Hematopoietic multipotent progenitor cell treated with erythropoietin and hydrocortisone succinate and interleukin-3 and kit ligand, for 6 days (in vitro differentiated cells): ENCODE measurements at places on chromosomes 1 and 21.
A peak's percentile ranks its signal among the peaks of the same experiment; 100 is the strongest.

- DNase-seq = peak; percentile 79
Observed at GRCh38 chr1:7070389-7071029, 285.3 kb downstream of the CAMTA1 start.

DNA sequence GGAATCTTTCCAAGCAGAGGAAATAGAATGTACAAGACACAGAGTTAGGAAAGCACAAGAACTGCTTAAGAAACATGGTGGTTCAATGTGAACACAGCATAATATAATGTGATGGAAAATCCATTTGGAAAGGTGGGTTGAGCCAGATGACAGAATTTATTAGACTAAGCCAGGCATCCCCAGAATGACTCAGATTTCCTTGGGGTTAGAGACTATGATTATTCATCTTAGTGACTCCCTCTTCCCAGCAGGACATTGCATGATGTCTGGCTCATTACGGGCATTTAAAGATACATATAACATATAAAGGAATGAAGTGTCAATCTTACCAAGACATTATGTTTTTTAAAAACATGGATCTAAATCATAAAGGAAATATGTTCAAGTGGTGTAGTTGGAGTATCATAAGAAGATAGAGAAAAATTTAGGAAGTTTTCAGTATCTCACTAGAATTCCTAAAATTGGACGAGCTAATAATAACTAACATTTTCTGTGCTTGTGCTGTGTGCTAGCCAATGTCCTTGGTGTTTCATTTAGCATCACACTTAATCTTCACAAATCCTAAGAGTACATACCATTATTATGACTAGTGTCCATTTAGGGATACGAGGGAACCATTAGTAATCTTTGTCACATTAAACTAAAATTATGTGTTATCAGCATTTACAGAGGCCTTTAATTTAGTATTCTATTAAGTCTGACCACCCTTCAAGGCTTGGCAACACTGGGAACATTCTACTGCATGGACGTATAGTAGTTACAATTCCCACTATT, 41.0 kb upstream of the ST6GALNAC5 start:
- DNase-seq = no peak

DNA sequence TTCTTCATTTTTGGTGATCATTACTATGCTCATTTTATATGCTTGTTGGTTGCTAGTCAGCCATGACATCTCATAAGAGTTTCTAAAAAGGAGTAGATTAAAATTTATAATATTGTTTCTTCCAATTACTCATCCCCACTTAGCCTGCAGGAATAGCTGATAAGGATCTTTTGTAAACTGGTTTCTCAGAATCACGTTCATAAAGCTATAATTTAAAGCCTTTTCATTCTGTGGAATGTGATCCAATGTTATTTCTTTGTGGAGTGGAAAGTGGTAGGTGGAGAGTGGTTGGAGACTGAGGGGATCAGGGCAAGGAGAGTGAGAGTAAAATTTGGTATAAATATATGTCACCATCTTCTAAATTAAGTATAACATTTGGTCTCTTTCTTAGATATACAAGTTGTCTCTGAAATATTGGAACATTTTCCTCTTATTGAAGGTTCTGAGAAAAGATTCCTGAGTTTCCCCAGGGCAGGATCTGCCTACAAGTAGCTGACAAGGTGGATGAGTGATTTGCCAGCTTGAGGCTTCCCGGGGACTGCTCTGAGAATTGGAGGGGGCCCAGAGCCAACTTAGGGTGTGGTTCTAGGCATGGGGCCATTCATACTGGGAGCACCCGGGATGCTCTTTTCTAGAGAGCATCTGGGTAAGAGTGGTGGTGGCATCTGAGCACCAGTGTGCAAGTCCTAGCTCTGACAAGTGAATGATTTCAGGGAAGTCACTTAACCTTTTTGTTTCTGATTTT, 116.4 kb downstream of the TBX19 start:
- DNase-seq = no peak

DNA sequence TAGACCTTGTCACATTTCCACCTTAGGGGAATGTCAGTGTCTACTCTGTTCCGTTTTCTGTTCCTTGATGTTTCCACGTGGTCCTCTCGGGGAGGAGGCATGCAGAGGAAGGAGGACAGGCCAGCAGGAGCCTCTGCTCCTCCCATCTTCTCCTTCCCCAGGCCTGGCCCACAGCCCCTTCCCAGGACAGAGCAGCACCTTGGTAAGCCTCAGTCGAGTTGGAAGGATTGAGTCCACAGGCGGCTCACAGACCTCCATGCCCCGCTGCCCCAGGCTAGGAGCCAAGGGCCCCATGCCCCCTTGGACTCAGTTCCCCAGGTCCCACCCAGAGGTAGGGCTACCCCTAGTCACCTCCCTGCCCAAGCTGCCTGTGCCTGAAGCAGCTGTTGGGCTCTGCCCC, 36.5 kb downstream of the IGSF21 start:
- no peak for DNase-seq

DNA sequence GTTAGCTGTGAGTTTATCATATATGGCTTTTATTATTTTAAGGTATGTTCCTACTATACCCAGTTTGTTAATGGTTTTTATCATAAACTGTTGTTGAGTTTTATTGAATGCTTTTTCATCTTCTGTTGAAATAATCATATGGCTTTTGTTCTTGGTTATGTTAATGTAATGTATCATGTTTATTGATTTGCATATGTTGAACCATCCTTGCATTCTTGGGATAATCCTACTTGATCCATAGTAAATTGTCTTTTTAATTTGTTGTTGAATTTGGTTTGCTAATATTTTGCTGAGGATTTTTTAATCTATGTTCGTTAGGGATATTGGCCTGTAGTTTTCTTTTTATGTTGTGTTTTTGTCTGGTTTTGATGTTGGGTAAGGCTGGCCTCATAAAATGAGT, 185.6 kb downstream of the PAPPA2 start:
- DNase-seq = no peak

DNA sequence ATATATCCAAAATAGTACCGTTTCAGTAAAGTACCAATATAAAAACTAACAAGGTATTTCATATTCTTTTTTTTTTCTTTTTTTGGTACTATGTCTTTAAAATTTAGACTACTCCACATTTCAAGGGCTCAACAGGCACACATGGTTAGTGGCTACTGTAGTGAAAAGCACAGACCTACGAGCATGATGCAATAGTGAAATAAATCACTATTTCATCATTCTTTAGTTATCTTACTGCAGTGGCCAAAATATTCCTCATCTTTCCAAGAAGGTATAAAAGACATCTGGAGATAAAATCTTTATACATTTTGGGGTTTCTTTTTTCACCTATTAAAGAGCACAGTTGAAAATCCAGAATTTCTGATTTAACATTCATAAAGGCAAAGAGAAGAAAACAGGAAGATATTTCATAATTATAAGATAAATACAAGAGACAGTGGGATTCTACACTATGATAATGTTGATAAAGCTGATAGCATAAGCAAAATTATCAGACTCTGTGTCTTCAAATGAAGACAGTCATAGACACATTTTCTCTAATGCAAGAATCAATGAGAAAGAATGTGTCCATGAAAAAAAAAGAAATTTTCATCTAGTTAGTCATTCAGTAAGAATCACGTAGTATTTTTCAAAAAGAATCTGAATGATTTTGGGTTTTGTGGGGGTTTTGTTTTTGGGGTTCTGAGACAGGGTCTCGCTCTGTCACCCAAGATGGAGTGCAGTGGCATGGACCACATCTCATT, 41.9 kb downstream of the CEP170 start:
- peak; percentile 38 for DNase-seq

DNA sequence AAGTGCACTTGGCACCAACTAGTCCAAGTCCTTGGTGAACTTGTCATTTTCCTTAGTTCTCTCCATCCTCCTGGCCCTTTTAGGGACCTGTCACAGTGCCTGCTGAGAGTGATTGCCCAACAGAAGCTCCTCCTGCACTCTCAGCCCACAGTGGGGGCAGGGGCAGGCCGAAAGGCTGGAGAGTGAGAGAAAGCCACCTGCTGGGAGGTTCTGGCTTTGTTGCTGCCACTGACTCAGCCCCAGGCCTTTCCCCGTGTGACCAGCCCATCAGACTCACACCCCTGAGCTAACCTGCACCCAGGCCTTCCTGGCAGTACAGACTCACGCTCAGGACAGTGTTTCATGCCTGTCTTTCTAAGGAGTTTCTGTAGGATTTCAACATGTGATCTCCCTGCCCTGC, 17.1 kb upstream of the PROK1 start:
- DNase-seq = peak; percentile 68

DNA sequence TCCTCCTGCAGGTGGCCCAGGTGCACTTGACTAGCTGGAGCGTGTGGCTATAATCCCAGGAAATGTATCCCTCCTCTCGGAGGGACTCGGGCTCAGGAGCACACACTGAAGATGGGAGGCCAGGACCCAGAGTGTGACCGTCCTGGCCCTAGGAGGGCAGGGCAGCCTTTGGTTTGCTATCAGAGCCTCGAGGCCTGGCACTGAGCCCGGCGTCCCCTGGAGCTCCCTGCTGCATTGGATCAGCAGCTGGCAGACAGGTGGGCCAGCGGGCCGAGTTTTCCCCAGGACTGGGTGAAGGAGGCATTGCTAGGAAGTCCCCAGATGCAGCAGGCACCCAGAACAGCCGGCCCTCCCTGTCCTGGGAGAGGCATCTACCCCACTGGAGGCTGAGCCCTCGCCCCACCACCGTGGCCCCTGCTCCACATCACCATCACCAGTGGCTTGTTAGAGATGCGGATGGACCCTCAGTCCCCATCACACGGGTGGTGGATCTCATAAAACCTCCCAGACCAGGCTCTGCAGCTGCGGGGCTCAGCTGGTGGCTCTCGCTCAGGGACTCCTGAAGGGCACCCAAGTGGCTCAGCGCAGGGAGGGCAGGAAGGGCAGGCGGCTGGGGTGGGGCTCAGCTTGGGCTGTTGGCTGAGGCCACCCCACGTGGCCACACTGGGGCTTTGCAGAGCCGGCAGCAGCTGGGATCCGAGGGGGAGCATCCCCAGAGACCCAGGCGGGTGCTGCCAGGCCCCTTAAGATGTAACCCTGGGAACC, 32.7 kb upstream of the POFUT2 start:
- DNase-seq = no peak

DNA sequence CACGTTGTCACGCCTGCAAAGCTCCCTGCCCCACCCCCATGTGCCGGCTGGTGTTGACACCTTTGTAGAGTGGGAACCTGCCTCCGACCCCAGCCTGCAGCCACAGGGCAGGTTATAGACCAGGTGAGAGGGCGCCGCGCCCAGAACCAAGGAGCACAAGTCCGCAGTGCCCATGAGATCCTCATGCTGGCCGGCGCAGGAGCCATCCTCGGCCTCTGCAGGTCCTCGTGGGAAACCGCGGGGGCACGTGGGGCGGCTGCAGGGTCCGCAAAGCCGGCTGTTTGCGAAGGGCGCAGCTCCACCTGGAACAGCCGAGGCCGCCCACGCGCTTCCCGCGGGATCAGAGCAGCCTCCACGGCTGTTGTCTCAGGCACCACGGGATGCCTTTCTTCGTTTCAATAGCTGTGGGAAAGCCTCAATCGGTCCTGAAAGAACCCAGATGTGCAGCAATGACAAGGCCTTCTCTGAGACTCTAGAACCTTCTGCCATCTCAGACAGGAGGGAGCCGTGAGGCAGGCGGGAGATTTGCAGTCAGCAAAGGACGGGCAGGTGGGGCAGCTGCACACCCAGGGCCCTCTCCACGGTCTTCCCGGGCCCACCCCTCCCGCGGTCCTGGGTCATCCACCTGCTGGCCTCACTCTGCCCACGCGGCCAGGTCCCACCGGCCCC, 29.9 kb downstream of the POFUT2 start:
- no peak for DNase-seq

GRCh38 chr21:43937891-43938309, 72.9 kb downstream of the AGPAT3 start:
- DNase-seq = peak; percentile 29

- no peak for DNase-seq
Observed at GRCh38 chr1:6386371-6386949, 7.1 kb downstream of the ACOT7 start.

DNA sequence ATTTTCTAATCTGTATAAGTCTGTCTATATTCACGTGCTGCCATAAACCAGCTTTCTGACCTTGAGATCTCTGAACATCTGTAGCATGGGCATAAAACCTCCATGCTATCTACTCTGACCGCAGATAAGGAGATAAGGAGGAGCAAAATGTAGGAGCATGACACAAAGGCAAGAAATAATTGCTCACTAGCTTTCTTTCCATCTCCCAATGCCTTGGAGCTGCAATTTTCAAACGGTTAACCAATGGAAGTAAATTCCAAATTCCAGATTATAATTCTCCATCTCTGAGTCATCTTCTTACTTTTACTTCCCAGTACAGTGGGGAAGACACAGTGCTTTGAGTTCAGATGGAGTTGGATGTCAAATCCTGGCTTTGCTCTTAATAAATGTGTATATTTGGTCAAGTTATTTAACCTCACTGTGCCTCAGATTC, 41.6 kb downstream of the CD58 start:
- DNase-seq = no peak

- DNase-seq = peak; percentile 61
Observed at GRCh38 chr1:199691540-199691939, 336.0 kb upstream of the NR5A2 start.

DNA sequence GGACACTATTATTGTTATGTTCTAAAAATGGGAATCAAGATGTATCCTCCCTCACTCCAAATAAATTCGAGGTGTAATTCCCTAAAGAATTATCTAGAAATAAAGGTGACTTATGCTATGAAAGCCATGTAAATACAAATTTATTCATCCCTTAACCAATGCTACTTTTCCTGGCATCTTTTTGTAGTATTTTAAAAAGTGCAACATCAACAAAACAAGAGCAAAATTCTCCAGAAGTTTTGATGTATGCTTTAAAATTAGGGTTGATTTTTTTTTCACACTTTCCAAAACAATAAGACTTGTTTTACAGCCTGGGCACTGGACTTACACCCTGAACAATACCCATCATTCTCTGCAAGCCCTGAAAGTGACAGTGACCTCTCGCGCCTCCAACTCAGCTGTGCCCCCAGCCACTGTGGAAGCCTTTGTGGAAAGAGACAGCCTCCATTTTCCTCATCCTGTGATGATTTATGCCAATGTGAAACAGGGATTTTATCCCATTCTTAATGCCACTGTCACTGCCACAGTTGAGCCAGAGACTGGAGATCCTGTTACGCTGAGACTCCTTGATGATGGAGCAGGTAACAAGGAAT, 21.4 kb upstream of the CLCA1 start:
- DNase-seq = no peak

DNA sequence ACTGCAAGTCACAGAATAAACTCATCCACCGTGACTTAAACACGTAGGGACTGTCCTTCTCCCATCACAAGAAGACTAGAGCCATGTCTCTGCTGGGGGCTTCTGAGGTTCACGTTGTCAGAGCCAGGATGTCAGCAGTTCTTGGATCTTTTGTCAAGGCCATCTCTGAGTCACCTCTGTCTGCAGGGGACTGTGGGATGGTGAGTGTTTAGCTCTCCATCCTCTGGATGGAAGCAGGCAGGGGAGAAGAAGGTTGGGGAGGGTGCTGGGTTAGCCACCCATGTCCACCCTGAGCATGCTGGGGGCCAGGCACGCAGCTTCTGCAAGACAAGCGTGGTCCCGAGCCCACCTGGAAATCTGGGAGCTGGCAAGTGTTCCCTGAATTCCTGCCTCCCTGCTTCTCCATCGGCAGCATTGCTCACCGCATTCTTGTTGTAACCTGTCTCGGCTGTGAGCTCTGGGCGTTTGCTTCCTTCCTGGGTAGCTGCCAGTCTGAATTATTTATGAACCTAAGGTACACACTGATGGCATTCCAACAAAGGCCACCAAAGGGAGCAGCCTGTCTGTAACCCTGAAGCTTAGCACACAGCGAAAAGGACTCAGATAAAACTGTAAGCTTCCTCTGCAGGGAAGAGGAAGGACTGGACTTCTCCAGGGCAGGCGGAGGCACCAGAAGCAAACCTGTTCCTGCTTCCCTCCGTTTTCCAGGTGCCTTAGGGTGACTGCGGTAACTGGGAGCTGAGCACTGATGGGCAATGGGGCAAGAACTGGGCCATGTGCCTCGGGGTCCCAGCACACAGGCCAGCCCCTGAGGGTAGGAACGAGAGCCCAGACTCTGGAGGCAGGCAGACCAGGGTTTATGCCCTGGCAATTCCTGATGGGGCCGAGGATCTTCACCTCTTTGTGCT, 88.6 kb downstream of the RIPK4 start:
- DNase-seq = no peak
